Muscle of leg (tissue), 16 donors: ENCODE measurements at places on chromosomes 7 and 10. TPM values are rescaled to one million over a fixed set of nuclear protein-coding genes. Genes with fewer than 3 reads are reported as not detected.

DNA sequence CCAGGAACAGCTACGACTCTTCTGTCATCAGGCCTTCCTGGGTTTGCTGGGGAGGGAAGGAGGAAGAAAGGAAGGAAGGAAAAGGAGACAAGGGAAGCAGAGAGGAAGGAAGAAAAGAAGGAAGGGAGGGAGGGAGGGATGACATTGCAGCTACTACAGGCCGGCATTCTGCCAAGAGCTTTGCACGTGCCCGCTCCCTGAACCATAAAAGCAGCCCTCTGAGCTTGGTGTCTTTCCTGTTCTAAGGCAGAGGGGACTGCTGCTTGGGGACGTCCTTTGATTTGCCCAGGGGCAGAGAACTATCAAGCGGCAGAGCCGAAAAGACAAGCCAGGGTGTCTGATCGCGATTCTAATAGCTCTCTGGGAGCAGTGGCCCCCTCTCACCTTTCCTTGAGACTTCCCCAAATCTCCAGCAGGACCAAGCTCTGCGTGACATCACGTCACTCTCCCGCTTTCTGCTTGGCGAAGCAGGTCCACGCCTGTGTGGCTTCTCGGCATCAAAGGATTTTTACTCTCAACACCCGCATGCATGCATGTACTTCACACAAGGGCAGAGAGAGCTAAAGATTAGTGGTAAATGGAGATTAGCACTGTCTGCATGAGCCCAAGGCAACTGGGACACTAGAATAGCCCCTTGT lies 167.8 kb upstream of the AUTS2 start:
- DNase-seq = peak; percentile 81

GRCh38 chr10:78470267-78471103 lies 436.8 kb downstream of the RPS24 start:
- DNase-seq = no peak

DNA sequence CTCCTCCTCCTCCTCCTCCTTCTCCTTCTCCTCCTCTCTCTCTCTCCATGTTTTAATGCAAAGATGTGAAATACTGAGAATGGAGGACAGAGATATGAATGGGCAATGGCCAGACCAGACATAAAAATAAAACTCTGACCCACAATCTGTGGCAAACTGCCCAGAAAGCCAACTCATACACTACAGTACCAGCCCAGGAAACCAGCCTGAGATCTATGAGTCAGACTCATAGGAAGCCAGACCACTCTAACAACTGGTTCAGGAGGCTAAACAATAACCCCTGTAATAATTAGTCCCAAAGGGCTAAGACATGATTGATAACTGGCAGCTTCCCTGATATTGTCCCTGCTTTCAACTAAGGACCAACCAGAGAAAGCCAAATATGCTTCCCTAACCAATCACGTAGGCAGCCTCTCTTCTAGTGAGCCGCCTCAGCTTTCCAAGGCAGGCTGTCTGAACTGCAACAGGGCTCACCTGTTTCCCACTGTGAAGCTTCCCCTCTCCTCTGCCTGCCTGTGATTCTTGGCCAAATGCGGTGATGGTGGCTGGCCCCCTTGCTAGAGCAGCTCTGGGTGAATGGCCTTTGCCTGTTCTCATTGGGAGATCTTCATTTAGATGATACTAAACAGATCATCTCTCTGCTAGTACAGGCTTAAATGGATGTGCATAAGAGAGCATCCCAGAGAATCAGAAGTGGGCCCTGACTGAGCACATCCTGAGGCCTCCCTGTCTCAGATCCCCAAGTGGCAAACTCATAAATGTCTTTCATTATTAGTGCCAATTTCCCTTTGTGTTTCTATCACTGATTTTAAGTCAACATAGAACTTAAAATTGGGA lies 817.6 kb downstream of the TNS3 start:
- DNase-seq = peak; percentile 49

- DNase-seq = no peak
These were observed 22.8 kb downstream of the SGMS1 start for GRCh38 chr10:50600831-50601477.

The HOXA1 gene
- 0.58 TPM for total RNA-seq

The PIP gene
- not detected for total RNA-seq

The SLC16A12 gene
- 1.2 TPM for total RNA-seq

The SPAG6 gene
- 4.6 TPM for total RNA-seq
